ENCODE measurements at places on chromosomes 16 and 17.

- no peak for DNase-seq
These were observed 529.1 kb downstream of the HS3ST4 start for GRCh38 chr16:26220894-26221293.

DNA sequence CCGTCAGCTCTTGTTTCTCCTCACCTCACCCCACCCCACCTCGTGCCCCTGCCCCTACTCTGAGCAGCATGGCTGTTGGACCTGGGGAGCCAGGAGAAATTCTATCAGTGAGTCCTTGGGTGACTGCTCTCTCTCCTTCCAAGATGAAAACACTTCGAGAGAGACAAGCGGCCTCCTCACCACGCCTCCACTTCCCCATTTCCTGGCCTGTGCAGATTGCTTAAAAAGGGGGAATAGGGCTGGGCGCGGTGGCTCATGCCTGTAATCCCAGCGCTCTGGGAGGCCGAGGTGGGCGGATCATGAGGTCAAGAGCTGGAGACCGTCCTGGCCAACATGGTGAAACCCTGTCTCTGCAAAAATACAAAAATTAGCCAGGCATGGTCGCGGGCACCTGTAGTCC lies 9.5 kb downstream of the DLX4 start:
- no peak for DNase-seq

DNA sequence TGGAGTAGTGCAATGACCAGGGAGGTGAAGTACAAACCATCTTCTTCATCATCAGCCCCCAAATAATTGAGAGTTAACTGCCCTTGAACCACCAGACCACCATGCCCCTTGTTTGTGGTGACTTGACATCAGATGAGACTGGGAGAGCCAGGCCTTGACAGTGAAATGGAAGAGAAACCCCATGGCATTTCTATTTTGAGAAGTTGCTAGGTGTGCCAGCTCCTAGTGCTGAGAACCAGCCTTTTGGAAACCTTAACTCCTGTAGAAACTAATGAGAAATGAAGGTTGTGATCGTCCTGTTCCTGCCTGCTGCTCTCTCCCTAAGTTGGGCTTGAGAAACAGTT lies 2.8 kb downstream of the TMEM94 start:
- DNase-seq = no peak

- peak; percentile 6 for DNase-seq
These were observed 59.1 kb downstream of the CYLD start for GRCh38 chr16:50801036-50801435.

DNA sequence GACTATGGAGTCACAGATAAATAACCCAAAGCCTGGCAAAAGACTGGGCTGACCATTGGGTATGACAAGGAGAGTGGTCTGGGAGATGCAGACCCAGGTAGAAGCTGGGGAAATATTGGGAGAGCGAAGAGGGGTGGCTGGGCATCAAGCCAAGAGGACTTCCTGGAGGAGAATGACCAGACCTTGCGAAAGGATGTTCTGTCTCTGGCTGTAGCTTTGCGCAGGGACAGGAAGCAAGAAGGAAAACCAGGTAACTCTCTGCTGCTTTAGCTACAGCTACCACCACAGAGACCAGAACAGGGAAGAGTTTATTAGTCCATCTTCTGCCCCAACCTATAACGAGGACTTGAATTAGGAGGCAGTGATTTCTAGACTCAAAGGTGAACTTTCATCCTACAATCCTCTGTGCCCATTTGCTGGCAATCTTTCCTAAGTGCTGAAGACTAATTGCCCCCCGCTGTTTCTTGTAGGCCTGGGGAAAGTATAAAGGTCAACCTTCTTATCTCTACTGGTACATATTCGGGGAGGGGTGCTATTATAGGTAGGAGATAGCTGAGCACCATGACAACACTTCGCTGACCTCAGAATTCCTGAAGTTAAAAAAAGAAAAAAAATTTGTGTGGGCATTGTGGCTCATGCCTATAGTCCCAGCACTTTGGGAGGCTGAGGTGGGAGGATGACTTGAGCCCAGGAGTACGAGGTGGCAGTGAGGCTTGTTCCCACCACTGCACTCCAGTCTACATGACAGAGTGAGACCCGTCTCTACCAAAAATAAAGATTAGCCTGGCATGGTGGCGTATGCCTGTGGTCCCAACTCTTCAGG lies 19.1 kb upstream of the KIFC3 start:
- DNase-seq = no peak

- no peak for DNase-seq
These were observed 44.0 kb downstream of the TUBD1 start for GRCh38 chr17:59848778-59849177.

DNA sequence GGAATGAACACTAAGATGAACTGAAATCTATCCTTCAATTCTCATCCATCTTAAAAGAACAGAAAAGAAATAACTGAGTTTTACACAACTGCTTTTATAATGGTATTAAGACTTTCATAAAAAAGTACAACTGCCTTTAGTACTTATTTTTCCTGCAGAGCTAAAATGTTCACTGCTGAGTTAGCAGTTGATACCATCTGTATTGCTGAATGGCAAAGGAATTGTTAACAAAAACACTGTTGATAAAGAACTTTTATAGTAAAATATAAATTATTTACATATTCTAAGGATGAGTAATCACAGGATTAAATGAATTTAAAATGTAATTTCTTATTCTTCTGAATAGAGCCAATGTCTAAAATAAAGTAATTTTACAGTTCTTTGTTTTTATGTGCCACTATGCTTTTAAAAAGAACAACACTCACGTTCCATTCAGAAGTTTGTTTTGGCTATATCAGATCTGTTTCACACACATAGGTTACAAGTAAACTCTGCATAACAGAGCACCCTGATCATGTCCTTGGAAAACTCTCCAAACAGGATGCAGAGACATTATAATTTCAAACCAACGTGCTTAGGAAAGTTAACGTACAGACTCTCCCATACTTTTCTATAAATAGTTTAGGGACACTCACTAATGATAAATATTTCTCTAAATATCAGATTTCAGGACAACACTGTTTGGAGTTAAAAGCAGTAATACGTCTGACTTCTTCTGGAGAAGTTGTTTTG lies 151.1 kb downstream of the ITFG1 start:
- no peak for DNase-seq

GRCh38 chr17:8724451-8724850 lies 20.2 kb downstream of the CCDC42 start:
- DNase-seq = peak; percentile 66

GRCh38 chr17:68457168-68457538 lies at the start of gene WIPI1:
TSS of gene WIPI1 (minus strand) at chr17:68457496. CDS start at chr17:68457421, 75 bp downstream.
- DNase-seq = no peak

- no peak for DNase-seq
These were observed 115.5 kb upstream of the TBX2 start for GRCh38 chr17:61284174-61284573.

All from lung (tissue), 17 donors.